ENCODE measurements at places on chromosomes 3 and 15.

DNA sequence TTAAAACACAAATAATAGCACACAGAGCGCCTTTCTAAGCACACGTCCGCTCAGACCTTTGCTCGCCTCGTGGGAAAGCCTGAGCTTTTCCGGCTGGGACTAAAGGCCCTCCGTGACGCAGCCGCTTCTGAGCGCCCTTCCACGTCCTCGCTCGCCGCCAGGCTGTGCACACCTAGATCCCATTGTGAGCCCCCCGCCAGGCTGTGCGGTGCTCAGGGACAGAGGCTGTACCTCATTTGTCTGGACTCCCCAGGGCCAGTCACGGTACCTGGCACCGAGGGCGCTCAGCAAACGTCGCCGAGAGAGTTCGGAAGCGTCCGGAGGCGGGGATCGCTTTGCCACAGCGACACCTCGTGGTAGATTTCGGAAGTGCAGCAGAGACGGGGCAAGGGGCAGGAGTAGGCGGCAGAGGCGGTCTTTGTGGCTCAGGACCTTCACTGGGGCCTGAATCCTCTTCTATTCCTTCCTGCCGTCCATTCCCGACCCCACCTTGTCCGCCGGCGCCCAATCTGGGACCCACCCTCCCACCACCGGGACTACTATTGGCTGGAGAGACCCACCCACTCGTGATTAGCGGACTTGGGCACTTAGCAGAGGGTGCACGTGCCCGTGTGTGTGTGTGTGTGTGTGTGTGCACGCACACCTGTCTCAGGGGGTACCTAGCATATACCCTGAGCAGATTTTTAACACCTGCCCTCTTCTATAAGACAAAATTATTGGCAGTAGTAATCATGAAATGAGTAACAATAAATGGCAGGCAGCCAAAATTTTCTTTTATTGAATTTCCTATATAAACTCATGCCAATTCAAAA, 65.6 kb downstream of the RHCG start:
- DNase-seq = peak; percentile 78

DNA sequence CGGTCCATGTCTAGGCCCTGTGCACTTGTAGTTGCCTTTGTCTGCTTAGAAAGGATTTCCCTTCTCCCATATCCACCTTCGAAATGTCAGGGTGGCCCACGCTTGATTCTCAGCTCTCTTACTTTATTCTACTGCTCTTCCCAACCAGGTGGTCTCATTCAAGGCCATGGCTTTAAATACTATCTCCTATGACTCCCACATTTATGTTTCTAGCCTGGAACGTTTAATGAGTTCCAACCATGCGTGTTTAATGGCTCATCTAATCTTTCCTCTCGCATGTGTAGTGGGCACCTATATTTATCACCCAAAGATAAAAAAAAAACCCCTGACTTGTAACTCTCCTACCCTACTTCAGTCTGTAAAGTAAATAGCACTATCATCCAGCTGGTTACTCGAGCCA, 727.2 kb upstream of the CFAP20DC start:
- DNase-seq = no peak

DNA sequence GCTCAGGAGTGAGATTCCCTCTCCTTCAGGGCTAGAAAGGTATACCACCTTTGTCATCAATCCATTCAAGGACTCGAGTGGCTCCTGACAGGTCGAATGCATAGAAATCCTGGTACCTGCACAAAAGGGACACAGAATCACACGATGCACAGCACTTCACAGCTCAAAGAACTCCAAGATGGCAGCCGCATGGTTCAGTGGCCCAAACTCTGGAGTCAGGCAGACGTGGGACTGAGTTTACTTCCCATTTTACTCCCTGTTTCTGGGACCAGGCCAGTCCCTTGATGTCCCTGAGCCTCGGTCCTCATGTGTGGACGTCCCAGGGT, 536 bp downstream of the WDR73 start:
- no peak for DNase-seq

GRCh38 chr15:65084500-65085206, 8.1 kb downstream of the KBTBD13 start:
- DNase-seq = no peak

Measured in hematopoietic multipotent progenitor cell treated with erythropoietin and hydrocortisone succinate and interleukin-3 and kit ligand, for 15 days (in vitro differentiated cells).